ENCODE measurements at places on chromosomes 5 and 9.
A peak's percentile ranks its signal among the peaks of the same experiment; 100 is the strongest.

GRCh38 chr5:135887881-135888614 is 7.6 kb downstream of the IL9 start:
- no peak overlapping the region for H3K27ac ChIP-seq
- H3K4me3 ChIP-seq: no peak overlapping the region
- no peak for DNase-seq
- H3K36me3 ChIP-seq: no peaks in the 10 kb centered on the region
- H3K27me3 ChIP-seq: peaks cover 41% of the 10 kb centered on the region
- H3K4me1 ChIP-seq: peaks cover 24% of the 10 kb centered on the region

DNA sequence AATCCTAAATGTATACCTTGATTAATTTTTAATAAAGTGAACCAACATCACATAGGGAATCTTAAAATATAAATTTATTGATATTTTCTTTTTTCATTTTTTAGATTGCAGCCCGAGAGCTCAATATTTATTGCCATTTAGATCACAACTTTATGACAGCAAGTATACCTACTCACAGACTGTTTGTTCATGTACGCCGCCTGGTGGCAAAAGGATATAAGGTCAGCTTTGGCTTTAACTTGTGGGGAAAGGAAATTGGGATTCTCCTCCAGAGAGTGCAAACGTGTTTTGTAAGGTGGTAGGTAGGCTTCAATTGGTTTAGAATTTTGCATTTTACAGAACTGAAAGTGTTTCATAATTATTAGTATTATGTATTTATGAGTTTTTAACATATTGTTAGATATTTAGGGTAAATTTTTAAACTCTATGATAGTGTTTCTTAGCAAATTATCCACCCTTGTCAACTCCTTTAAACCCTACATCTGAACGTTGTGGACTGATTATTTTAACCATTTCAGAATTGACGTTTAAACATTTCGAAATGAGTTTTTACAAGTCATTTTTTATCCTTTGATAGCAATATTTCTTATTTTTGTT is 17.5 kb upstream of the DHFR start:
- H3K27ac ChIP-seq: no peak overlapping the region
- DNase-seq: peak; percentile 63
- no peak overlapping the region for H3K4me3 ChIP-seq
- peaks cover 82% of the 10 kb centered on the region for H3K36me3 ChIP-seq
- peaks cover 6% of the 10 kb centered on the region for H3K4me1 ChIP-seq
- H3K27me3 ChIP-seq: no peaks in the 10 kb centered on the region

DNA sequence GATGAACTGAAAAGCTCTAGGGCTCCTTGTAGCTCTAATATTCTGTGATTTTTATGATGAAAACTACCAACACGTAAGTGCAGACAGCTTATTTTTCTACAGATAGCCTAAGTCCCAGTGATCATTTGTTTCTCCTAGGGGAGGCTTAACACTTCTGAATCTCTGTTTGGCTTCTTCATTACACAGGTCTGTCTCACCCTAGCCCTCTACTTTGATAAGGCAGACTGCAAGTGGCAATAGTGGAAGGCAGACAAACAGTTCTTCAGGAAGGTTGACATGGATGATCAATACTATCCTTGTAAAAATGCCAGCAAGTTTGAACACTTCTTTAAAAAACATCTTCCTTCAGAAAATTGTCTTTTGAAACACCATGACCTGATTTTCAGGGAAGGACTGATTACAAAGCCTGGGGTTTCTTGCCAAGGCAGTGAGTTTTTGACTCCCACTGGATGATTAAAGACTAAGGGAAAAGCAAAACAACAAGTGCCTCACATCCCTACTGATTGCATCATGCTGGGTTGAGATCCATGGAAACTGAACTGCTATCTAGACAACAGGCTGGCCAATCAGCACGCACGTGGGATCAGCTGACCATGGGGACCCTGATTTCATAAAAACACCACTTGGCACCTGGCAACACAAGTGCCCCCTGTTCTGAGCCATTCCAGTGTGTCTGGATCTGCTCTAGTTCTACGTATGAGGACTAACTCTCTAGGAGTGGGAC is 212.2 kb downstream of the SMARCA2 start:
- no peaks in the 10 kb centered on the region for H3K36me3 ChIP-seq
- H3K4me3 ChIP-seq: no peak overlapping the region
- no peaks in the 10 kb centered on the region for H3K27me3 ChIP-seq
- no peaks in the 10 kb centered on the region for H3K4me1 ChIP-seq
- H3K27ac ChIP-seq: no peak overlapping the region

DNA sequence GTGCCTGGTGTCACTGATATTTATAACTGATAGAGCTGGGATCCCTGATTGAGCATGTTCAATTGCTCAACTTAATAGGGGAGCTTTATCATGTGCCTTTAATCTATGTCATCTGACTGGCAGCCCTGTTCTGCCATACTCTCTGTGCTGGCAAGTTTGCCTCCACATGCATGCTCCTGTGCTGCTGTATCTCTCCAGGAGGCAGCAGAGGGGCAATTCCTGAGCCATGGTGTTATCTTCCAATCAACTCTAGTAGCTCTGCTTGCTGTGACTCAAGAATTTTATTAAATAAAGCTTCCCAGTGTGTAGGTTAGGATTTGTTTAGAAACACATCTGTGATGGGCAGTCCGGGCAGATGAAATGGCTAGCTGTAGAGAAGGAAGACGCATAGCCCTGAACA is 642.0 kb downstream of the KIF4B start:
- no peak overlapping the region for H3K27ac ChIP-seq
- no peaks in the 10 kb centered on the region for H3K4me1 ChIP-seq
- H3K36me3 ChIP-seq: no peaks in the 10 kb centered on the region
- H3K27me3 ChIP-seq: peaks cover 17% of the 10 kb centered on the region

DNA sequence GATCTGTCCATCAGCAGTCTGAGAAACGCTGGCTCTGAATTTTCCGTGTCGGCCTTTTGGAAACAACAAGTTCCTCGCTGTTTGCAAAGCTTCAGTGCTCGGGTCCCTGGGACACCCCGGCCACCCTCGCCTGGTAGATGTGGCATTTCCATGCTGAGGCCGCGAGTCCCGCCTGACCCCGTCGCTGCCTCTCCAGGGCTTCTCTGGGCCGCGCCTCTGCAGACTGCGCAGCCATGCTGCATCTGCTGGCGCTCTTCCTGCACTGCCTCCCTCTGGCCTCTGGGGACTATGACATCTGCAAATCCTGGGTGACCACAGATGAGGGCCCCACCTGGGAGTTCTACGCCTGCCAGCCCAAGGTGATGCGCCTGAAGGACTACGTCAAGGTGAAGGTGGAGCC is 4.7 kb downstream of the NTNG2 start:
- peaks cover 63% of the 10 kb centered on the region for H3K27me3 ChIP-seq
- peaks cover 4% of the 10 kb centered on the region for H3K4me1 ChIP-seq
- no peak for DNase-seq
- no peak overlapping the region for H3K27ac ChIP-seq
- no peaks in the 10 kb centered on the region for H3K36me3 ChIP-seq

GRCh38 chr9:27367921-27368315 is 71.0 kb upstream of the EQTN start:
- no peak overlapping the region for H3K4me3 ChIP-seq
- H3K36me3 ChIP-seq: no peaks in the 10 kb centered on the region
- peaks cover 8% of the 10 kb centered on the region for H3K27me3 ChIP-seq
- H3K4me1 ChIP-seq: peaks cover 40% of the 10 kb centered on the region
- H3K27ac ChIP-seq: no peak overlapping the region
- DNase-seq: no peak

GRCh38 chr9:105233873-105234272 is 10.6 kb upstream of the SLC44A1 start:
- no peak overlapping the region for H3K4me3 ChIP-seq
- no peaks in the 10 kb centered on the region for H3K36me3 ChIP-seq
- no peak for DNase-seq
- H3K4me1 ChIP-seq: no peaks in the 10 kb centered on the region
- peaks cover 7% of the 10 kb centered on the region for H3K27me3 ChIP-seq

- H3K4me3 ChIP-seq: no peak overlapping the region
- H3K27me3 ChIP-seq: no peaks in the 10 kb centered on the region
- H3K36me3 ChIP-seq: no peaks in the 10 kb centered on the region
- no peak overlapping the region for H3K27ac ChIP-seq
- DNase-seq: no peak
These were observed 24.5 kb downstream of the PCSK5 start for GRCh38 chr9:75914883-75915452.

All from activated T-cell treated with anti-CD3 and anti-CD28 coated beads, Interleukin-2, amount 50 U/mL, for 24 hours (primary cell).